Stimulated activated CD8-positive, alpha-beta memory T cell treated with anti-CD3 and anti-CD28 coated beads, Interleukin-4, amount 100 ng/mL, for 1 hour (primary cell): ENCODE measurements at places on chromosomes 1 and 21.

GRCh38 chr1:208562151-208562960 is 318.2 kb upstream of the PLXNA2 start:
- DNase-seq = no peak

DNA sequence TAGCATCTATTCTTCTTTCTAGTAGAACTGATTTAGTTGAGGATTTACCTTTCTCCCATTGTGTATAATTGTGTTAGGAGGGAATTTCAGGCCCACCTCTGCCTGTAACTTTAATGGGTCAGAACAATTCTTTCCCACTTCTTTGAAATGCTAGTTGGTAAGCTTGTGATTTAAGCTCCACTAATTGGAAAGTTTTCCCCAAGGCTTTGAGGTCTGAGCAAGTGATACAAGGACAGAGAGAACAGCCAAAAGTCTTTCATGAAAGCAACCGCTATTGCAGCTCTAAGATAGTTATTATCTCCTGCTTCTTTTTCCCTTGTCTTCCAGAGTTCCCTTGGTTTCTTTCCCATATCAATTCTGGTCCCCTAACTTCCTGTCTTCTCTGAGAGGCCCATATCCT is 38.7 kb upstream of the PDC start:
- DNase-seq = no peak

DNA sequence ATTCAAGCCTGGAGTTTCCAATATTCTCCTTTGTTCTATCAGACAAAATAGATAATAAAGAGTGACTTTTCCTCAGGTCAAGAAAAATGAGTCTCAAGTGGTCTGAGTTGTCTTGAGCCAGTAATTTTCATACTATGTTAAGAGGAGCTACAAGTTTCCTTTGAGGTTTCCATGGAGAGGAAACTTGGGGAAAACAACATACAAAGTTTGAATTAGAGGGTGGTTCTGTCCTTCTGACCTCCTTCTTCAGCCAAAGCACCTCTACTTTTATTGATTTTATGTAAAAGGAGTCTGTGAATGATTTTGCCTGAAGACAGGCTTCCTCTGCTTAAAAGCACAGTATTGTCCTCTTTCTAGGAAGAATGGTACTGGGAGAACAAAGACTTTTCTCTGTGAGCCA is 497.2 kb upstream of the PKN2 start:
- DNase-seq = no peak

DNA sequence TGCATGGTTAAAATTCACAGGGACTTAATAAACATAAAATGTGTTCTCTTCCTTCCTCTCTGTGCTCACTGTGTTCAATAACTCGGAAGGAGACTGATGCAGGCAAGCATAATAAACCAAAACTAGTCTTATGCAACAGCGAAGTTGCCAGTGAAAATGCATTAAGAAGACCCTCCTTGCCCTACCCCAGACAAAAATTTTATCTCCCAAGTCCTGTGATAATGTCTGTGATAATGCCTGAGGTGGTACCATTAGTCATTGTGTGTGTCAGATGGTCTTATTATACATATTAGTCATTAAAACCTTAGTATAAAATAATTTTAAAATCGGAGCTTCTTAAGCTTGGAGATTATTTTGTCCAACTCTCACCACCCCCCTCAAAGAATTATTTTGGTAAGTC is 97.8 kb downstream of the NGF start:
- DNase-seq = no peak

DNA sequence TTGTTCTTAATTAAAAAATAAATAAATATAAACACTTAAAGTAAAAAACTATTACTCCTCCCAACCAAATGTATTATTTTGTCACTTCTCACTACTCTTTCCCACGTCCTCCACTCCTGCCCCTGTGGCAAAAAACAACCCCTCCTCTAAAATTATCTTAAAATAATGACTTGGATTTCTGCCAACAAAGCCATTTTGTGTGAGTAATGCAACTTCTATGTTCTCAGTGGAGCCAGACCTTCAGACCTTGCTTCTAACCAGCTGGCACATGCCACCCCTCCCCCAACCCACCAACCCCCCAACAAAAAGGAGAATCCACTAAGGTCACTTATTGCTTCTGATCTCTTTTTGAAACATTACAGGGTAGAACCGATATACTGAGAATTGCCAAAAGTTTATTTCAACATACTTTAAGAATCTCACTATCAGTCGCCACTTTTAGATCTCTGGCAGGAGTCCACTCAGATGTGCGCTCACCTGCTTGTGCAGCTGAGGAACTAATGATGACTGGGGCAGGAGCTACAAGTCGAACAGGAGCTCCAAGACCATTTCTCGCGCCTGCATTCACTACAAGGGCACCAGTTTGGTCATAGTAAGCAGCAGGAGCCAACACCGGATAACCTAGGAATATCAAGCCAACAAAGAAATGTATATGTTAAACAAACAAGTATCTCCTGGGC is 58.3 kb upstream of the SDC3 start:
- no peak for DNase-seq

- DNase-seq = no peak
These were observed 54.3 kb downstream of the PEX14 start for GRCh38 chr1:10529091-10529490.

- DNase-seq = no peak
These were observed 54.8 kb downstream of the RUNX3 start for GRCh38 chr1:24875257-24875656.

DNA sequence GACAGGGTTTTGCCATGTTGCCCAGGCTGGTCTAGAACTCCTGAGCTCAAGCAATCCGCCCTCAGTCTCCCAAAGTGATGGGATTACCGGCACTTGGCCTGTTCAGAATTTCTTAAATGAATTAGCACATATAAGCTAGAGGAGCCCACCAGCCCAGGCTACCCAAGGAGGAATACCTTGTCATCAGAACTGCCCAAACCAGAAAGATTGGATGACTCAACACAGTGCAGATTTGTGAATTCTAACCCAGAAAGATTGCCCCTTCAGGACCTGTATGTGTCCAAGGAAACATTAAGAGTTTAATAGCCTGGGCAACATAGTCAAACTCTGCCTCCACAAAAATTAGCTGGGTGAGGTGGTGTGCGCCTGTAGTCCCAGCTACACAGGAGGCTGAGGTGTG is 14.0 kb upstream of the LIN9 start:
- DNase-seq = no peak

GRCh38 chr1:37420456-37420855 is 53.9 kb upstream of the ZC3H12A start:
- DNase-seq = no peak
